ENCODE measurements at places on chromosomes 3 and 15. TPM values are rescaled to one million over a fixed set of nuclear protein-coding genes. Genes with fewer than 3 reads are reported as not detected.

Gene ROPN1
- total RNA-seq = not detected

Gene CDCP1
- total RNA-seq = 3.9 TPM

Gene CTNNB1
- 411 TPM for total RNA-seq

Gene CLN6
- total RNA-seq = 14.9 TPM

Gene CHL1
- 4.9 TPM for total RNA-seq

Gene HAPLN3
- 27.9 TPM for total RNA-seq

Gene CACNA1D
- 1.1 TPM for total RNA-seq

Gene P2RY13
- total RNA-seq = 1.4 TPM

Measured in posterior vena cava (tissue), 2 donors.